ENCODE measurements at places on chromosomes 16 and 17.
A peak's percentile ranks its signal among the peaks of the same experiment; 100 is the strongest.

- no peak for DNase-seq
These were observed 39.2 kb downstream of the TEKT5 start for GRCh38 chr16:10655415-10655977.

DNA sequence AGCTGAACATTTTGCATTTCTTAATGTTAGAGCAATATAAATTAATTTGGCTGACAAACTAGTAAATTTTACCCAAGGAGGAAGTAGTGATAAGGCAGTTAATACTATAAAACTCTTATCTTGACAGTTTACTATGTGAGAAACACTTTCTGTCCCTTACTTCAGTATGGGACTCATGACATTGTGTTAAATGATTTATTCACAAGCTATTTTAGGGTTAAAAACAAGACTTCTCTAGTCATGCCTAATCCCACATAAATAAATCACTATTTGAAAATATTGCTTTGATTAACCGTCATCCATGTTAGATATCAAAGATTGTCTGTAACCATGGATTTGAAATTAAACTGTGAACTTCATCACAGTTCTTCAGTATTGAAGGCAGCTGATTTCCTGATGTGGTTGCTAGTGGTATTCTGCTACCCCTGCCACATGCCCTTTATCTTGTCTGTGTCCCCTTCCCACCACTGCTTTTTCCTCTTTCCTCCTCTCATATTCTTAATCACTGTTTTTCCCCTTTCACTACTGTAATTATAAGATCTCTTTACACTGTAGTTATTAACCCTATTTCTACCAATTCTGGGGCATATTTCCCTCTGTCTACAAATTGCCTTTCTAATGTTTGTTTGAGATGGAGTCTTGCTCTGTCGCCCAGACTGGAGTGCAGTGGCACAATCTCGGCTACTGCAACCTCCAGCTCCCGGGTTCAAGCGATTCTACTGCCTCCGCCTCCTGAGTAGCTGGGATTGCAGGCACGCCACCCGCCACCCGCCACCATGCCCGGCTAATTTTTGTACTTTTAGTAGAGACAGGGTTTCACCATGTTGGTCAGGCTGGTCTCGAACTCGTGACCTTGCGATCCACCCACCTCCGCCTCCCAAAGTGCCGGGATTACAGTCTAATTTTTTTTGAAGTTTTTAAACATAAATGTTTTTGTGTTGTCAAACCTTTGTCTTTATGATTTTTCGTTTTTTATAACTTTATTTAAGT is 95.6 kb downstream of the STXBP4 start:
- no peak for DNase-seq

- peak; percentile 62 for DNase-seq
These were observed 487 bp downstream of the C17orf67 start for GRCh38 chr17:56833057-56833808.

DNA sequence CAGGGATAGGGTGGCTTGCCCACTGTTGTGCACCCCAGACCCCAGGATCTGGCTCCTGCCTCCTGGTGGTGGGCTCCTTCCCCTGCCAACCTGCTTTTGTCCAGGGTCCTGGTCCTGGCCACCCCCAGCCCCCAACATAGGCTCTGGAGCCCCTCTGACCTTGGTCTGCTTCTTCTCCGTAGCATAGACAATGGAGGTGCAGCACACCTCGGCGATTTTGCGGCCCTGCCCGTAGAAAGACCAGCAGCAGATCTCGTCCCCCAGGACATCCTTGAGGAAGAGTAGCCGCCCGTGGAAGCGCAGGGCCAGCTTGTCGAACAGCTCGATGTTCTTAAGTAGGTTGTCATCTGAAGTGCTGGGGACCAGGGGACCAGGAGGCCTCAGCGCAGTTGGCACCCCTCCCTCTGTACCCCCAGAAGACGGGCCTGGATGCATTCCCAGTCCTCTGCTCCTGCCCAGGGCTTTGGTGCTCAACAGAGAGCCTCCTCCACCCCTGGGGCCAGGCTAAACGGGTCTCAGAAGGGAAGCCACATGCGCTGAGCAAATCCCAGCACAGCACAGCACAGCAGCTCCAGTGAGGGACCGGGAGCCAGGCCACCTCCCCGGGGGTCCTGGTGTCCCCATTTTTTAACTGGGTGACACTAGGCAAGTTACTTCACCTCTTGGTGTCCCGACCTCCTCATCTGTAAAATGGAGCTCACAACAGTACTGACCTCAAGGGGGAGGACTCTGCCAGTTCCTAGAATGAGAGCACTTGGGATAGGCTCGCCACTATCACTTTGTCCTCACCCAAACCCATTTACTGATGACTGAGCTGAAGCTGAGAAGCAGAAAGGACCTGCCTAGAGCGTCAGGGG is 10.8 kb downstream of the ASPHD1 start:
- DNase-seq: no peak

DNA sequence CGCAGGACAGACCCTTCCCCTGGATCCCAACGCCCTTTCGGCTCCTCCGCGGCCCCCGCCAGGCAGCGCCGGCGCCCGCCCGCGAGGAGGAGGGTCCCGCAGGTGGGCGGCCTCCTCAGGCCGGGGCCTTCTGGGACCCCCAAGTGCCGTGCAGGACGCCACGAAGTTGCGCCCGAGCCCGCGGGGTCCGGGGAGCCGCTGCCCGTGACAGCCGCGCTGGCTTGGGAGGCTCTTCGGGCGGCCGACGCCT is 504 bp downstream of the ERN1 start:
- DNase-seq: no peak

- DNase-seq: no peak
These were observed 139.0 kb downstream of the DNAH9 start for GRCh38 chr17:11737313-11737679.

GRCh38 chr17:79721993-79722671 is 8.6 kb upstream of the ENPP7 start:
- no peak for DNase-seq

All from endothelial cell of umbilical vein (primary cell).